ENCODE measurements at places on chromosomes 6 and 20.

GRCh38 chr6:28897369-28897745 is 26.4 kb downstream of the TRIM27 start:
- DNase-seq = no peak

DNA sequence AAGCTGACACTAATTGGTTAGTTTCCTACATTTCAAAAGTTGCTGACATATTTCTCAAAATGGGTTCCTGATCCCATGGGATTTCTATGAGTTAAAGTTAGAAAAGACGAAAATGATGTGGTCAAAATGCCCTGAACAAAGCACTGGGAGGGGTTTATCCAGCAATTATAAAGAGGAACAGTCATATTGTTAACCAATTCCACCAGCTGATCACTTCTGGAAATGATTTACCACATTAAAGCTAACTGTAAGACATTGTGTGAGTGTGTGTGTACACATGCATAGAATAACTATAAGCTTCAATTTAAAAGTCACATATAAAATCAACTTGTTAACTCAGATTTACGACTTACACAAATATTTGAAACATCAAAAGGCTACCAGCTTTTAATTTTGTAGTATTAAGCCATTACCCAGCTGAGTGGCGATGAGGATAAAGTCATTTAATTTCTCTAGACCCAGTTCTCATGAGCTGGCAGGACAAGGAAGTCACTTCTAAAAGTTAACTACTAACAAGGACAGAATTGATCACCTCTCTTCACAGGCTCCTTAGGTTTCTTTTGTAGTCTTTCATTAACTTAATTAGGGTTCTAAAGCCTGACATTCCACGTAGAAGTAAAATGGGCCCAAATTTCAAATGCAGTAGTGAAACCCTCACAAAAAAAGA is 40.4 kb downstream of the MAN1A1 start:
- no peak for DNase-seq

DNA sequence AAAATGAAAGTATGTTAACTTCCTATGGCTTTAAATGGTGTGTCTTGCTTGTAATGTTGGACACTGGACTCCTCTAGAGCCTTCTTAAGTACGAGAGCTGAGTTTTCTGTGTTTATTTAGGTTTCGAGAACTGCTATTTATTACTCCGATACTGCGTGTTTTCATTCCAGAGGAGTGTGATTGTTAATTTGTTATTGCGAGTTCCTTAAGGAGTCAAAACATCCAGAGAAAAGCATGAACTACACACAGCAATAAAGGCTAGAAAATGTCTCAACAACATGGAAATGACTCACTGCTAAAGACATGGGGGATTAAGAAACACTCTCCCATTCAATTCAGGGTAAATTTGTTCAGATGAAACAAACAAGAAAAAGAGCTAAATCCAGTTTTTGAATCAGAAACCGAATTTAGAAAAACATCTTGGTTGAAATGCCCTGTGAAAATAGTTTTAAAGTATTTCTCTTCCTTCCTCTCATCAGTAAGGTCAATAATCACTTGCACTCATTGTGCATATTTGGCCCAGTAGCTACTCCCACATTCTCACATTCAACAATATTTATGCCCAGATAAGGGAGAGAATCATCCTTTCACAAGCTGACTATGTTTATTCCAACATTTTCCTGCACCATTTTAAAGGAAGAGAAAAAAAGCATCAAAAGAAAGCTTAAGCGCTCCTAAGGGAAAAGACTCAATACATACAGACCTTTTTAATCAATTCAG is 36.0 kb downstream of the ATXN1 start:
- no peak for DNase-seq

DNA sequence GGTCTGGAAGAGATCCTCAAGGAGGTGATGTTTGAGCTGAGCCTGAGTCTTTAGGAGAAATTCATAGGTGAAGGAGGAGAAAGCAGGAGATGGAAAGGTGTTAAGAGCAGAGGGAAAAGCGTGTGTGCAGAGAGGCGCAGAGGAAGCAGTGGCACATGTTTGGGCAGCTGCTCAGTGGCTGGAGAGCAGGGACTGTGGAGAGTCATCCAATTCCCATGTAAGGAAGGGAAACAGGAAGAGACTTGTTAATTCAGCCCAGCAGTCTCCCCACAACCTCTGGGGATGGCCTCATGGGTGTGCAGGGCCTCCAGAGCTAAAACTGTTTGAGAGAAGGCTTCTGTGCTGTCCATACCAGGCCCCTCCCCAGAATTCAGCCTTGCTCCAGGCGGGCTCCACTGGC is 16.2 kb downstream of the AAR2 start:
- no peak for DNase-seq

DNA sequence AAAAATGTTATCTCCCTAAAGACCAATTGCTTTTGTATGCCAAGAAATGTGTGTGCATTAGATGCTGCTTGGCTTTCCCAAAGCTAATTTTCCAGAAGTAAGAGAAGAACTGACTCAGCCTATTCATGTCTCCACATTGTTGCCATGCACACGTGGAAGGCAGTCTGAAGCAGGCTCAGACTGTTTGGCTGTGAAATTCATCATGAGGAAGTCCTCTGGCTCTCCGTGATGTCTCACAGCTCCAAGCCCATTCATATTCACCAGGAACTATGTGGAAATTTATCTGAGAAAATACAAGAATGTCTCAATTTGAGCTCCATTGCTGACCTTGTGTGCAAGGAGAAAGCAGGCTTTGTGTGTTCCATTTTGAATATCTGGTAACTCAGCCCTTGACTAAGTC is 1022.2 kb upstream of the GJE1 start:
- no peak for DNase-seq

GRCh38 chr20:5779071-5779900 is 29.1 kb downstream of the SHLD1 start:
- DNase-seq = no peak

DNA sequence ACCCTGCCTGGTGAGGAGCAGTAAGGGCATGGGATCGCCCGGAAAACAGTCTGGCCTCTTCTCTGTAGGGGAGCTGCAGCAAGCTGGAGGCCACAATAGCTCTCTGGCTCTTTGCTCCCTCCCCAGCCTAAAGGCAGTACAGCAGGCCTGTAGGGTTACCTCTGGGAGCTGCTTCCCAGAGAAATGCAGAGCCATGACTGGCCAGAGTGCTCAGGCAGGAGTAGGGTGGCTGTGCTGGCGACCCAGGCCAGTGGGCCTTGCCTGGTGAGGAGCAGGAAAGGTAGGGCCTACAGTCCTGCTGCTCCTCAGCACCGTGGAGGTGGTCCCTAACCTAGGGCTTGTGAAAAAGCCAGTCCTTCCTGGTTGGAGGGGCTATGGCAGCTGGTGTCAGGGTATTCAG is 129.9 kb upstream of the CHD6 start:
- no peak for DNase-seq

DNA sequence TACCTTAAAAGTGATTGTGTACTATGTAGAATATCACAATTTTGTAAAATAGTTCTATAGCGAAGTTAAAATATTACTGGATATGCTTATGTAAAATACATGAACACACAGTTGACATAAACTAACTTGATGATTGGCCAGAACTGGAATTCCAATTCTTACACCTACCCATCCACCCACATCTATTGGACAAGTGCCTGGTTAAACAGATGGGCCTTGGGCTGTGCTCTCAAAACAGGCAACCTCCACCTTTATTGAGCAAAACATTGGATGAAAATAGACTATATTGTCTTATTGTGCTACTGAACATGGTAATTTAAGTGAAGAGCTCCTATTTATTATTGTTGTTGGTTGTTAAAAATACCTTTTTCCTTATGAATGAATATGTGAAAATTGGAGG is 154.0 kb upstream of the FLRT3 start:
- no peak for DNase-seq

All from activated naive CD4-positive, alpha-beta T cell (primary cell).